ENCODE measurements at places on chromosomes 13 and 19. TPM values are rescaled to one million over a fixed set of nuclear protein-coding genes. Genes with fewer than 3 reads are reported as not detected.

The PRODH2 gene
- total RNA-seq: 0.14 TPM

The CHST8 gene
- 0.19 TPM for total RNA-seq

The ARL11 gene
- total RNA-seq: not detected

The FLT1 gene
- 0.03 TPM for total RNA-seq

The TRIM13 gene
- 15.8 TPM for total RNA-seq

Measured in A549 treated with AZD2906 at 1 μM for 4 hours (cell line).